Calu3 (cell line): ENCODE measurements at places on chromosomes 4 and X.

GRCh38 chr4:6245246-6246169 is 24.1 kb upstream of the WFS1 start:
- DNase-seq: no peak

DNA sequence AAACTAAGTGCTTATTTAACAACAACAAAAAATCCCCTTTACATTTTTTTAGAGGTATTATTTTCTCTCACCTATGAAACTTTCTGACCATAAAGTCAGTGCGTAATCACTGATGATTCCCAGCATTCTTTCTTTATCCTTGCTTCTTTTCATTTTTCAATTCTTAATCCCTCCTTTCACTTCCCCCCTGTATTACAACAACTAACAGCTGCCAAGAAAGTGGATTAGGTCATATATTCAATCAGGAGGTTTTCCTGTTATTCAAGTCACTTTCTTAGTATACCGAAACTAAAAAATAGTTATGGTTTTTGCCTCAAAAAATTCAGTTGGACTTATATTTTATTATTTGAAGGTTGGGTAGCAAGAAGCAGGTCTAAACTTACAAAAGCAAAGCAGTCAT is 2.1 kb upstream of the STAP1 start:
- DNase-seq: no peak

DNA sequence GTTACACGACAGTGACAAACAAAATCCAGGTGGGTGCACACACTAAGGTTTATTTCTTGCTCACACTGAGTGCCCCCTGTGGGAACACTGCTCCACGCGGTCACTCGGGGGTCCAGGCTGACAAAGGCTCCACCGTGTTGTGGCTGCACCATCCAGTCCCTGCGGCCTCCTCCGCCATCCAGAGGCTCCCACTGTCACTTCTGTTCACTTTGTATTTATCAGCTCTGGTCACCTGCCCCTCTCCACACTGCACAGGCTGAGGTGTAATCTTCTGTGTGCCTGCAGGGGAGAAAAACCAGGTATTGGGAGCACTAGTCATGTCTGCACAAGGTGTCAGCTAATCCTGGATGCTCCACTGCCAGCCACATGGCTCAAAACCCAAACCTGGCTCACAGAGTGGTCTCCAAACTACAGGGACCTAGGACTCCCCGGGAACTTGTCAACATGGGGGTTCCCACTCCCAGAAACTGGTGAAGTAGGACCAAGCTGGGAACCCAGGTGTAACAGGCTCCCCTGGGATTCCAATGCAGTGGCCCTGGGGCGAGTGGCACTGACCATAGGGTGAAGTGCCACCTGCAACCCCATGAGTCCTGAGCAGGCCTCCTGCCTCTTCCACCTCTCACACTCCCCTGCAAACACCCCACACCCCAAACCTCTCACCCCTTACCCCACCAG is 25.5 kb downstream of the HMX1 start:
- DNase-seq: no peak

DNA sequence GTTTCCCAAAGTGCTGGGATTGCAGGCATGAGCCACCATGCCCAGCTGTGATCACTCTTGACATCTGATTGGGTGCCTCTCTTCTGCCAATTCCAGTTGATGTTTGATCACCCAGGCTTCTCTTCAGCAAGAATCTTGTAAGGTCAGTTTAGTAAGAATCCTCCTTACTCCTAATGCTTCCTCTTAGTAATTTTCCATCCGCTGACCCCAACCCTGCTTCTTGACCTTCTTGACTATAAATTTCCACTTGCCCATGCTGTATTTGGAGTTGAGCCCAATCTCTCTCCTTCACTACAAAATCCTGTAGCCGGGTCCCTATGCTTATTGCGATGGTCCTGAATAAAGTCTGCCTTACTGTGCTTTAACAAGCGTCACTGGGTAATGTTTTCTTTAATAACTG is 75.4 kb downstream of the DDIT4L start:
- no peak for DNase-seq

- DNase-seq: no peak
Measured at GRCh38 chr4:112901962-112902411, 147.5 kb upstream of the ANK2 start.

GRCh38 chr4:170949084-170949483 is 859.3 kb upstream of the AADAT start:
- DNase-seq: no peak

DNA sequence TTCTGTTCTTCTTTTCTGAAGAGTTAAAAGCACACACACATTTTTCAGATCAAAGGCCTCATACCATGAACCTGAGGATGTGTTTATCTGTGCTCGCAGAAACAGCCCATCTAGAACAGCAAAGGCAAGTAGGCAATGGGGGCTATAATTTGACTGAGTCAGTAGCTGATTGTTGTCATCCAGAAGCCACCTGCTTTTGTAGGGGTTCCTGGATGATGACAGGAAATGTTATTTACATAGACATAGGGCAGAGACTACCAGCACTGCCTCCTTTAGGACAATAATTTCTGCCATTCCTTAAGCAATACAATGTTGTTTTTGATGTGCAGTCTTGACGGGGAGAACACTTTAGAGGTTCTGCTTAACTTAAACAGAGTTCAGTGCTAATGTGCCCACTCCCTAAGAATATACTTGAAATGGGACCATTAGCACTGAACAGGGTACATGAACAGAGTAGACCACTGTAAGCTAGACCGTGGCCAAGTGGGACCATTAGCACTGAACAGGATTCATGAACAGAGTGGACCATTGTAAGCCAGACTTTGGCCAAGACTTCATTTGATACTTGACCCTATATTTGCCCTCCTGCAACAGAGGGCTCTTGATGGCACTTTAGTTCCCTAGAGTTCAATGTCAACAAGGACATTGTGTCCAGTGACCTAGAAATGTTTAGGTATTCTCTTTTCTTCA is 42.8 kb upstream of the CCSER1 start:
- DNase-seq: no peak

GRCh38 chr4:139622901-139623381 is 42.7 kb upstream of the MGST2 start:
- DNase-seq: no peak

- no peak for DNase-seq
Measured at GRCh38 chr4:140005699-140006098, 148.3 kb downstream of the MAML3 start.

- DNase-seq: no peak
Measured at GRCh38 chr4:21596521-21596920, 352.1 kb downstream of the KCNIP4 start.

GRCh38 chr4:26458157-26458561 is 32.1 kb downstream of the CCKAR start:
- no peak for DNase-seq

DNA sequence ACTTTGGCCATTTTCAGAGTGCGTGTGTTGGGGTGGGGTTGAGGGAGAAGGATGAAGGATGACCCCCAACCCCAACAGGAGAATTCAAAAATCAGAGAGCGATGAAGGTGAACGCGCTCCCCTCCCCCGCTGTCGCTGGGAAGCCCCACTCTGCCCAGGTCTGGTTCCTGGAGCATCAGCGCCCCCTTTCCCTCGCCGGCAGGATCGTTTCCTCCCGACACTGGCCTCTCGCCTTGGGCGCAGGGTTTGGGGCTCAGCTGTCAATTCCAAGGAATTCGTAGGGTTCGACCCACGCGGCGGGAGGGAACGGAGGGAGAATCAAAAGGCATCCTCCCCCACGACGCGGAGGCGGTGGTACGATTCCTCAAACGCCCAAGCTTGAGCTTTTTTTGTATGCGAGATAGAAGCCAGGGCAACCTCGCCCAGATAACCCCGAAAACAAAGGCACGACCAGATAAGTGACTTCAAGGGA is 1.0 kb upstream of the PDGFRA start:
- peak; percentile 73 for DNase-seq
